ENCODE measurements at places on chromosomes 16 and 17.
A peak's percentile ranks its signal among the peaks of the same experiment; 100 is the strongest.

GRCh38 chr16:1100084-1100800 lies 4.2 kb upstream of the C1QTNF8 start:
- no peak for DNase-seq

DNA sequence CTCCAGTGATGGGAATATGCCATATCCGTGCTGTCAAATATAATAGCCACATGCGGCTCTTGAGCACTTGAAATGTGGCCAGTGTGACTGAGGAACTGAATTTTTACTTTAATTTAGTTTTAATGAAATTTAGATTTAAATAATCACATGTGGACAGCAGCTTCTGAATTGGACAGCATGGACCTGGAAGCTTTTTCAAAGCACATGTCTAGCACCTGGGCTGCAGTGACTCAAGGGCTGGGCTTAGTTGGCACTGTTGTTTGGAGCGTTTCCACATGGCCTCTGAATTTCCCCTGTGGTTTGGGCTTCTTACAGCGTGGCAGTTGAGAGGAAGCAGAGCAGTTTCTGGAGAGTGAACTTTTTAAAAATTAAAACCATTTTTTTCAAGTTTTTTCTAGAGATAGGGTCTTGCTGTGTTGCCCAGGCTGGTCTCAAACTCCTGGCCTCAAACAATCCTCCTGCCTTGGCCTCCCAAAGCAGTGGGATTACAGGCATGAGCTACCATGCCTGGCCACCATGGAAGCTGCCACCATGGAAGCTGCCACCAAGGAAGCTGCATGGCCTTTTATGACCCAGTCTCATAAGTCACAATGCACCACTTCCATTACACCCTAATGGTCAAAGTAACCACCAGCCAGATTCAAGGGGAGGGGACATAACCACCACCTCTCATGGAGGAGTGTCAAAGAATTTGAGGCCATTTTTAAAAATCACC lies 6.7 kb upstream of the TOB1 start:
- DNase-seq: no peak

DNA sequence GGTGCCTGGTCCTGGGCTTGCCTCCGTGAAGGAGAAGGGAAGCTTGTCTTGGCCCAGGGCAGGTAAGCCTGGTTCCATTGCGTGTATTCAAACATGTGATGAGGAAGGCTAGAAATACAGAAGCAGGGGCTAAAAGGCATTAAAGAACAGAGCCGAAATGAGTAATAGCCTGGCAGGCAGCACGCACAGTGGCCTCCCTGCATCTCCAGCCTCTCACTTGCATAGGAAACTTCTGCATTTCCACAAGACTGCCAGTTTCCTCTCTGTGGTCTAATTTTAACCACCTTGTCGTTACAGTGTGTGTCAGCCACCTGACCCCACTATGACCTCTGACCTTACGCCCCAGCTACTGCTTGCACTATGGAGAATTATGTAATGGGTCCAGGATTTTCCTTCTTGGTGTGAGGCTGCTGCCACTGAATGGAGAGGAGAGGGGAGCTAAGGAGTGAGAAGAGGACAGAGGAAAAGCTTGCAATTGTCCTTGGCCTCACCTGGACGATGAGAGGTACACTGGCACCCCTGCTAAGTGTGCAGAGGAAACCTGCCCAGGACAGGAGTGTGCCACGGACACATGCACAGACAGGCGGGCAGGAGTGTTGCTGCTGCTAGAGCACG lies 32.8 kb downstream of the HIC1 start:
- peak; percentile 36 for DNase-seq

- no peak for DNase-seq
These were observed 3.1 kb upstream of the LIMD2 start for GRCh38 chr17:63703029-63703428.

DNA sequence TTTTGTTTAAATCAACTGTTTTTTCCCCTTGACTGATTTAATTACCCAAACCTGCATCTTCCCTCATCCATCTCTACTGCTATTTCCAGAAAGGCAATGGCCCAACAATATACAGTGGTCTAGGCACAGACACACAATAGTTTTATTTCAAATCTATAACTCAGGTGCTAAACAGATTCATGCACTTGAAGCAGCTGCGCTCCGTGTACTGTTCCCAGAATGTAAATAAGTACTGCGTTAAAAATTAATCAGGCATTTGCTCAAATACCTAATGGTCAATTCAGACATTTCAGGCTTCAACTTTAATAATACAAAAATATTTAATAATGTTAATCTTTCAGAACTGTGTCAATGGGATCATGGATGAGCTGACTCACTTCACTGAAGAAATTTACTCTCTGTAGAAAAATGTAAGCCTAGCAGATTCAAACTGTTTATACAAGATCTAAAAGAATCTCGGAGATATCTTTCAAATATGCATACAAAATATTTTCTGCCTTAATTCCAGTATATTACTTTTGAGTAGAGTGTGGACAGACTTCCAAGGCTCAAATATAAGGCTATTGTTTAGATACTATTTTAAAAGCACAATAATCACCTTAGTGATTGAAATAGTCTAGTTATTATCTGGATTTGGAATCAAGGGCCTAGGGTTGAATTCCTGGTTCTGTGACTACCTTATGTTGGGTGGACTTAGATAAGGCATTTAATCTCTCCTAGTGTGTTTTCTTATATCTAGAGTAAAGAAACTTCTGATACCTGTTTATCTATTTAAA lies 97.4 kb upstream of the PSMD7 start:
- DNase-seq: no peak

DNA sequence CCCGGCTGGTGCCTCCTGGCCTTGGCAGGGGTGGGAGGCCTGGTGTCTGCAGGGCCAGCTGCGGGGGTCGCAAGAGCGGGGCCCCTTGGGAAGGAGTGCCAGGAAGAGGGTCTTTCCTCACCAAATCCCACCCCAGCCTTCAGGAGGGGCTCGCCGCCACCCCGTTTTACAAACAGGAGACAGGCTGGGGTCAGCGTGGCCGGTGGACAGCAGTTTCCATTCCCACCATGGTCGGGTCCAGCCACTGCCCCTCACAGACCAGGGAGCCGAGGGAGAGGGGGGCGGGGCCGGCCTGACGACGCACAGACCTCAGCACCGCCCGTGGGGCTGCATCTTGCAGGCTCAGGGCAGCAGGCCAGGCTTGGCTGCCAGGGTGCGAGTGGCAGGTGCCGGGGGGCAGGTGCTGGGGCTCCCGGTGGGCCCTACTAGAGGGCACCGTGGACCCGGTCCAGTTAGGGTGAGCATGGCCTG lies 7.6 kb downstream of the CBFA2T3 start:
- no peak for DNase-seq

DNA sequence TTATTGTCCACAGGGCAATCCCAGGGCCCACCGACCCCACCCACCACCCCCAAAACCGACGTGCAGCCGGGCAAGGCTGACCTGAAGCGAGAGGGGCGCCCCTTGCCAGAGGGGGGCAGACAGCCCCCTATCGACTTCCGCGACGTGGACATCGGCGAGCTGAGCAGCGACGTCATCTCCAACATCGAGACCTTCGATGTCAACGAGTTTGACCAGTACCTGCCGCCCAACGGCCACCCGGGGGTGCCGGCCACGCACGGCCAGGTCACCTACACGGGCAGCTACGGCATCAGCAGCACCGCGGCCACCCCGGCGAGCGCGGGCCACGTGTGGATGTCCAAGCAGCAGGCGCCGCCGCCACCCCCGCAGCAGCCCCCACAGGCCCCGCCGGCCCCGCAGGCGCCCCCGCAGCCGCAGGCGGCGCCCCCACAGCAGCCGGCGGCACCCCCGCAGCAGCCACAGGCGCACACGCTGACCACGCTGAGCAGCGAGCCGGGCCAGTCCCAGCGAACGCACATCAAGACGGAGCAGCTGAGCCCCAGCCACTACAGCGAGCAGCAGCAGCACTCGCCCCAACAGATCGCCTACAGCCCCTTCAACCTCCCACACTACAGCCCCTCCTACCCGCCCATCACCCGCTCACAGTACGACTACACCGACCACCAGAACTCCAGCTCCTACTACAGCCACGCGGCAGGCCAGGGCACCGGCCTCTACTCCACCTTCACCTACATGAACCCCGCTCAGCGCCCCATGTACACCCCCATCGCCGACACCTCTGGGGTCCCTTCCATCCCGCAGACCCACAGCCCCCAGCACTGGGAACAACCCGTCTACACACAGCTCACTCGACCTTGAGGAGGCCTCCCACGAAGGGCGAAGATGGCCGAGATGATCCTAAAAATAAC lies 3.0 kb downstream of the SOX9 start:
- no peak for DNase-seq

GRCh38 chr17:51371732-51372151 lies 111.4 kb downstream of the UTP18 start:
- DNase-seq: no peak

GRCh38 chr17:7843257-7843535 lies 9.2 kb downstream of the KDM6B start:
- no peak for DNase-seq

DNA sequence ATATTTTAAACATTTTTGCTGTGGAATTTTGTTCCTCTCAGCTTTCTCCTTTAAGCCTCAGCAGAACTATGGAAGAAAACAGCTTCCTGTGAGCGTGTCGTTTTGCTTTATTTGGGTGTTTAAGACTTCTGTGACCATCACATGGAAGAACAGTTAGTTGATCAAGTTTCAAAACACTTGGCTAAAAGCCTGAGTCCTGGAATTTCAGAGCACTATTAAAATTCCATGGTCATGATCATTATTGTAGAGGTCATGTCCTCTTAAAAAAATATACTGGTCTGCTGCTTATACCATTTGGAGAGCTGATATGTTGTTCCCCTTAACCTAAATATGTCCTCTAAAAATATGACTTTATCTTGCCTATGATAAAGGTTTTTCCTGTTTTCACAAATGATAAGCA lies 12.6 kb upstream of the CDR2 start:
- no peak for DNase-seq

DNA sequence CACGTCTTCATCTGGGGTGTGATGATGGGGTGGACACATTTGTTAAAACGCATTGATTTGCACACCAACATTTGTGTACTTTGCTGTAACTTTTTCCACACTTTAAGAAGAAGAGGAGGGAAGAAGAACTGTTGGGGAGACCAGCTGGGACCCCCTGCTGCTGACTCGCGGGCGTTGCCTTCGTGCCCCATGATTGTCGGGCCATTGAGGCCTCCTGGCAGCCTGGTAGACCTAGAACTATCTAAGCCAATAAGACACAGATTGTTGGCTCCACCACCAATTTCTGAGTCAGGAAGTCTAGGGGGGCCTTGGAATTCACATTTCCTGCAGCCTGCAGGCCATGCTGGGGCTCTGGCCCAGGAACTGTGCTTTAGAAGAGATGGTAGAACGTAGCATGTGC lies 105.5 kb downstream of the TNFRSF13B start:
- DNase-seq: no peak

GRCh38 chr16:12184419-12184917 lies 207.9 kb downstream of the SNX29 start:
- DNase-seq: no peak

- DNase-seq: no peak
These were observed 11.9 kb upstream of the CYTH1 start for GRCh38 chr17:78793968-78794367.

GRCh38 chr17:70271672-70272071 lies 102.3 kb downstream of the KCNJ2 start:
- no peak for DNase-seq

DNA sequence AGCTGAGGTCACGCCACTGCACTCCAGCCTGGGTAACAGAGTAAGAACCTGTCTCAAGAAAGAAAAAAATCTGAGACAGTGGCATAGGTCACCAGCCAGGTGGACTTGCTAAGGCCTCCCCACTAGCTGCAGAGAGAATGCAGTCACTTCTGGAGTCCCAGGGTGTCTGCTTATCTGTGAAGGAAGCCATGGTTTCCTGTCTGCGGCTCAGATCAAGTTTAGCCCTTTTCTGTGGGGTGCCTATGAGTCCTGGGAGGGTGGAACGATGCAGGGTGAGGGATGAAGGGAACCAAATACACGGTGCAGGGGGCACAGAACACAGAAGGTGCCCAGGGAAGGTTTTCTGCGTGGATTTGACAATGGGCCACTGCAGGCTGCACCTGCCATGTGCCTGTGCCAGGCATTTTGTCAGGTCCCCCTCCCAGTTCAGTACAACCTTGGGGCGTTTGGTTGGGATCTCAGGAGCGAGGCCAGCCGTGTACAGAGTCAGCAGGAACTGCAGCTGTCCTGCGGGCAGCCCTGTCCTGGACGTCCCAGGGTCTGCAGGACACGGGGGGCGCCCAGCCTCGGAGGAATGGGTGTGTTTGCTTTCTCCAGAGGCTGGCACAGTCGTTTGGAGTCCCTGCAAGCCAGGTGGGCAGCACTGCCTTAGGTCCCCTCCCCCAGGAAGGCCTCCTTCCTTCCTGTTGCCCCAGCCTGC lies 41.8 kb downstream of the RAB11FIP4 start:
- DNase-seq: no peak

DNA sequence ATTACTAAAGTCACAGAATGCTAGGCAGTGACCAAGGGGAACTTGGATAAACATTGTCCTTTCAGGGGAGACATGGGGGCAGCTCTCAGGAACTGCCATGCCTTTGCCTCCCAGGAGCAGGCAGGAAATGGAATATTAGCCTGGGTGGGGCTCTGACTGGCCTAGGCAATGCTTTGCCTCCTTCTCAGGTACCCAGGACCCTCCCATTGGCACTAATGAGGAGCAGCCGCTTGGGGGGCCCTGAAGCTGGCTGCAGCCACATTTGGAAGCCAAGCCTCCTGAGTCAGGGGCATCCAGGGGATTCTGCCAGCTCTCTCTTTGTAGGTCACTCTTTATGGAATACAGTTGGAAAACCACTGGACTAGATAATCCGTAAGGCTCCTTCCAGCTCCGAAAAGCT lies 5.5 kb downstream of the CPSF4L start:
- no peak for DNase-seq

GRCh38 chr17:17188586-17188985 lies 17.5 kb downstream of the PLD6 start:
- no peak for DNase-seq

DNA sequence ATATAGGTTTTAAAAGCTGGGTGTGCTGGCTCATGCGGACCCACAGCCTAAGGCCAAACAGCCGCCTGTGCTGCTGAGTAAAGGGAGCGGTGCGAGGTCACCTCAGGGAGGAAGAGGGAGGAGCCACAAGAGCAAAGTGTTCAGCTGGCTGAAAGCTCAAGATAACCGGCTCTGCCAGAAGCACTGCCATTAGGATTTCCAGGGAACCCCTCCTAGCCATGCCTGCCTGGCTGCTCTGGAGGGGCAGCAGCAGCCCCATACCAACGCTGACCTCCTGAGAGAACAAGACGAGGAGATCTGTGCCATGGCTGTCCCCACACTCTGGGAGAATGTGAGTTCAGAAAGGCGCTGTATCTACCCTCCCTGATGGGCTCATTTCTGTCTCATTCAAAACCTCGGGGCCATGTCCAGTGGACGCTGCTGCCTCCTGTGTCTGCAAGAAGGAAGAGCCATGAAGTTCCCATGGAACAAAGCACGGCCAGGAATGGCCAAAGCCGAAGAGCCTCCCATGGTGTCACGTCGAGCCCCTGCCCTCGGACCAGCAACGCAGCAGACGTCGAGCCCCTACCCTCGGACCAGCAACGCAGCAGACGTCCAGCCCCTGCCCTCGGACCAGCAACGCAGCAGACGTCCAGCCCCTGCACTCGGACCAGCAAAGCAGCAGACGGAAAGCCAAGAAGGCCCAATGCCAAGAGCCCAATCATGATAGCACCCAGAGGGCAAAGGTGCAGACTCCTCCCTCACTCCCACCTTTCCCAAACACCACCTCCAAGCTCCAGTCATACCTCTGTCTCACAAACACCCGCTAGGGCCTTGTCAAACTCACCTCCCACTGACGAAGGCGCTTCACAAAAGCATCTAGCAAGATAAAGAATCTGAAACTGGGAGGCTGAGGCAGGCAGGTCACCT lies 107.0 kb downstream of the ANKRD11 start:
- DNase-seq: no peak
